ENCODE measurements at places on chromosomes 16 and 17. TPM values are rescaled to one million over a fixed set of nuclear protein-coding genes. Genes with fewer than 3 reads are reported as not detected.

ACSM2A gene
- not detected for total RNA-seq

DNA sequence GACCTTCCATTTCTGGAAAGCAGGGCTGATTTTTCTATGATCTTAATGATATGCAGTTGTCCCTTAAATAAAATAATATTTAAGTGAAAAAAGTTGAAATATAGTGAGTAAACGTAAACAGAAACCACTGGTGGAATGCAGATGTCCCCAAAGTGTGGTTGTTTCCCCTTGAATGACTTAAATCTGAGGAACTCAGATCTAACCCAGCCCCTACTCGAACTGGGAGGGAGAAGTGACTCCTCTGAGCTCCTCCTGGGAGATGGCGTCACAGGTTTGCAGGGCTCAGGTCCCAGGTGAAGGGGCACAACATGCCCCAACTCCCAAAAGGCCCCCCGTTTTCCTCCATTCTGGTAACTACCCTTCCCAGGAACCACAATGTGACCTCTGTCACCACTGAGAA is 142.8 kb downstream of the IRF8 start:
- no peak for DNase-seq

DNA sequence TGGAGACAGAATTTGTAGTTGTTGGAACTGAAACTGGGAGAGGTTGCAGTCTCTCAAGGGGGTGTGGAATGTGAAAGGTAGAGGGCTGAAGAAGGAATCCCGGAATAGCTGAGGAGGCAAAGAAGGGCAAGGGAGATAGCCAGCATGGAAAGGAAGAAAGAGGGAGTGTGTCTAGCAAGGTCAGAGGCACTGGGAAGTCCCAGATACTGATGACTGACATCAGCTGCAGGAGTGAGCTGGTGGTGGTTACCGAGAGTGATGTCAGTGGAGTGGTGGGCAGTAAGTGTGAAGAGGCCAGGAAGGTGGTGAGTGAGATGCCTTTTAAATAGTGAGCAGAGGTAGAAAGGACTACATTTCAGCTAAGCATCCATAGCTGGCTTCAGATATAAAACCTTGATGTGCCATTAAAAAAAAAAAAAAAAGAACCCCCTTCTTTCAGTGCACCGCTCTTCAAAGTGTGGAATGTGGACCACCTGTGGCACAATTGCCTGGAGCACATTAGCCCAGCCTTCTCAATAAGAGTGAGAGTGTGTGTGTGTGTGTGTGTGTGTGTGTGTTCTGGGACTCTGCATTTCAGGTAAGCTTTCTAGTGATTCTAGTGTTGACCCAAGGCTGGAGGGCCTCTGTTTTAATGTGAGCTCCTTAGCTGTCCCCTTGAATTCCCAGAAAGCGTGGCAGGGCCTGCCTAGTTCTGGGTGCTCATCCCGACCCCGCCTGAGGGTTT is 8.5 kb downstream of the PRMT7 start:
- no peak for DNase-seq

DNA sequence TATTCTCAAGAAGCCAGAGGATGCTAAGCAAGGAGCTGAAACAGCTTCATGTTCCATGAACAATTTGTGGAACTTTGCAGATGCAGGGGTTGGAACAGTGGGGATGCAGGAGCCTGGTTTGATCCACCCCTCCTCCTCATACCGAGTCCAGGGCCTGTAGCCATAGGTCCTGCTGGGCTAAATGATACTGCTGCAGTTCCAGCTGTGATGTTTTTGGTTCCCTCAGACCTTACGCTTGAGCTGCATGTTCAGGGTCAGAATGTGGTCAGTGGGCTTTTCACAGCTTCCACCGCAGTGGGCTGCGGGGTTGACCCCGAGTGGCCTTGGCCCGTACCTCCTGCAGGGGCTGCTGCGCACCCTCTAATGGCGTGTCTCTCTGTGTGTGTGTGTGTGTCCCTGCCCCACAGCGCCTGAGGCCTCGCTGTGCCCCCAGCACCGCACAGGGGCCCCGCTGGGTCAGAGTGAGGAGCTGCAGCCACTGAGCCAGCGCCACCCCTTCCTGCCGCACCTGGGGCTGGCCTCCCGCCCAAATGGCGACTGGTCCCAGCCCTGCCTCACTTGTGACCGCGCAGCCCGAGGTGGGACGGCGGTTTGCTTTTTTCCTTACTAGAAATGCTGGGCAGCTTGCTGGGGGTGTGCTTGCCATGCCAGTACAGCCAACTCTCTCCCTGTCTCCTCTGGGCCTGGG is 48.2 kb downstream of the EPN2 start:
- no peak for DNase-seq

DNA sequence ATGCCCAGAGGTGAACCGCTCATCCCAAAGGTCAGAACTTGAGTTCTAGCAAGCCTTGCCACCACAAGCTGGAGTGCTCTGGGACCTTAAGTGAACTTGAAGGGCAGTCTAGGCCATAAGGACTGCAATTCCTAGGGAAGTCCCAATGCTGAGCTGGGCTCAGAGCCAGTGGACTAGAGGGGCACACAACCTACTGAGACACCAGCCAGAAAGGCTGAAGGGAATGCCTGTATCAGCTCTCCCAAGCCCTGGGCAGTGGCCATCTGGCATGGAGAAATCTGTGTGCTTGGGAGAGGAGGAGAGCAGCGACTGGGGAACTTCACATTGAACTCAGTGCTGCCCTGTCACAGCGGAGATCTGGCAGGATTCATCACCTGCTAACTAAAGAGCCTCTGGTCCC is 201.3 kb downstream of the CEP112 start:
- DNase-seq: no peak

GRCh38 chr16:67444259-67445125 is 13.6 kb downstream of the HSD11B2 start:
- DNase-seq: no peak

GRCh38 chr16:56861092-56861610 is 3.9 kb upstream of the SLC12A3 start:
- DNase-seq: no peak

GRCh38 chr17:59178266-59178985 is 22.9 kb downstream of the PRR11 start:
- no peak for DNase-seq
